ENCODE measurements at places on chromosomes 13 and 19.
A peak's percentile ranks its signal among the peaks of the same experiment; 100 is the strongest.

- peak; percentile 63 for DNase-seq
These were observed 124.2 kb downstream of the TBC1D4 start for GRCh38 chr13:75357576-75358289.

DNA sequence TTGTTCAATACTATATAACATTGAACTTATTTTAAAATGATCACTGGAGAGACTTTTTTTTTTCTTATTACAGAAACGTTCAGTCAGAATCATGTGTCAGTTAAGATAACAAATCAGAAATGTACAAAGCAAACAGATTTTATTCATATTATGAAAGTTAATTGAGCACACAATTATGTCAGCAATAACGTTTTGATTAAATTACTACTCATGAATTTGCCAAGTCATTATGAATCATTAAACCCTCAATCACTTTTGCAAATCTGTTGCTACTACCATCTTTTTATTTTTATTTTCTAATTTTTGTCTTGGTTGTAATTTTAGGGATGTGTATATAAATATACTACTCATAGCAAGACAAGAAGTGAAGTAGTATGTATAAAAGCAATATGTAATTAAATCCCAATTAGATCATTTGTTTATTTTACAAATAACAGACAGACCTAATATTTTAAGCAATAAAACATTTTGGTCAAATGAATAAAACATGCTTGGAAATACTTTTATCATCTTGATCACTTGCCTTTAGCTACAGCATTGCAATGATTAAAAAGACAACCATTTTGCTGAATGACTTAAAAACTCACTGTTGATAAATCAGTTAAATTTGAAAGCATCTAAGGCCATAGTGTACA, 893.4 kb upstream of the MIR17HG start:
- no peak for DNase-seq

DNA sequence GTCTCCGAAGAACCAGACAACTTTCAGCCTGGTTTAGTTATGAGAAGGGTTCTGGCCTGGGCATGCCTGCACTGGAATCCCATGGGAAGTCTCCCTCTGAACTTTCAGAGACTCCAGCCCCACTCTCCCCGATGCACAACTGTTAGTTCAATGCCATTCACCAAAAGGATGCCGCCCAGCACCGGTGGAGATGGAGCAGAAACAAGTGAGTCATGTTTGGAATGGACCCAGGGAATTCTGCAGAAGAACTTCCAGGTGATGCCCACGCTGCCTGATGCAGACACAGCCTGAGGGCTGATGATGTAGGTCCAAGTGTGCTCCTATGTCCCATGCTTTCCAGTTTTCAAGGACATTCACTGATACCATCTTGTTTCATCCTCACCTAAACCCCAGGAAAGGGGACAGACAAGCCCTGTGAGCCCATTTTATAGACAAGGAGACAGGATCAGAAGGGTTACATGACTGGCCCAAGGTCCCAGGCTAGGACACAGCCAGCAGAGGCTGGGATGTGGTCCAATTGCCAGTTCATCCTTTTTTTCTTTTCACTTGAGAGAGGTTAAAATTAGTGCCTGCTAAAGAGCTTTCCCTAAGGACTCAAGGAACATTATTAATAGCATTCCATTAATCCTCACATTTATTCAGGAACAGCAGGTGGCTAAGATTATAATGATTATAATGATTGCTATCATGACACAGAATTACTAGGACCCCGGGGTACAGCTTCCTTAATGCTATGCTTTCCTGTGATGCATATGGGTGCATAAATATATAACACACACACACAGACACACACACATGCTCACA, 39.5 kb downstream of the SIAH3 start:
- no peak for DNase-seq

DNA sequence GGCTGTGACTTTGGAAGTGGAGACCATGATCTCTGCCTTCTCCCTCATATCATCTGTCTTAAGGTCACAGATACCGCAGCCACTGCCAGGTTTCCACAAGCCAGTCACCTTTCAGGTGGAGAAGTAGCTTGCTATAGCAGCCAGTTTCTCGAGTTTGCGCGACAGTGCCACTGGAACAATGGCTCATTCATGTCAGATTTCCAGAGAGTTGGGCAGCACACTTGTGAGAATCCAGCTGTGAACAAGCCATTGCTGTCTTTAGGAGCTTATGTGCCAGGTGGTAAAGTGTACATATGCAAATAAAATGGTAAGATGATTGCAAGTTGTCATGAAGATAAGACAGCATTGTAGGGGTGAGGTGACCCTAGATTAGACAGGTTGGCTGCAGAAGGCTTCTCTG, 22.3 kb downstream of the GARRE1 start:
- no peak for DNase-seq

- peak; percentile 68 for DNase-seq
These were observed at the start of gene GJA3 for GRCh38 chr13:20160306-20161274. Gene GJA3 (minus strand): TSS chr13:20161052. CDS start chr13:20143288, 17,764 bp downstream.

GRCh38 chr19:18541992-18542940, 1.1 kb downstream of the FKBP8 start:
- DNase-seq, result no peak

DNA sequence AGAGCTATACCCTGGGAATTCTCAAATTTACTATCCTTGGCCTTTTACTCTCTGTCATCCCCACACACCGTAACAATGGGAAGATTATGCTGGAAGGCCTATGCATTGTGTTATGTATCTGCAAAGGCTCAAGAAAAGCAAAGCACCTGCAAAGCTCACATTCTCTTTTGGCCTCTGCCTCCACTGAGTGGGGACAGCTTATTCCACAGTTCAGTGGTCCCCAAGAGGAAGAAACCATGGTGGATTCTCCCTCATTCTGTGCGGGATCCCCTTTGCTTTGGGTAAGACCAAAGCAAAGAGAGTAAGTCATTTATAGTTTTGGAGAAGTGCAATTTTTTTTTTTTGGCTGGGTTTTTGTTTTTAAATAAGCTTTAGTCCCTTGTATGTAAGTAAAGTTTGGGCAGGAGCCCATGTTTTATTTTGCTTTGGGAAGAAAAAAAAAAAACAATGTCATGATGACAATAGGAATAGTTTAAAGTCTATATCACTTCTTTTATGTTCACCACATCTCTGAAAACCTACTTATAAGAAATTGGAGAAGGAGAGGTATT, 530.6 kb downstream of the FGF9 start:
- DNase-seq, result no peak

DNA sequence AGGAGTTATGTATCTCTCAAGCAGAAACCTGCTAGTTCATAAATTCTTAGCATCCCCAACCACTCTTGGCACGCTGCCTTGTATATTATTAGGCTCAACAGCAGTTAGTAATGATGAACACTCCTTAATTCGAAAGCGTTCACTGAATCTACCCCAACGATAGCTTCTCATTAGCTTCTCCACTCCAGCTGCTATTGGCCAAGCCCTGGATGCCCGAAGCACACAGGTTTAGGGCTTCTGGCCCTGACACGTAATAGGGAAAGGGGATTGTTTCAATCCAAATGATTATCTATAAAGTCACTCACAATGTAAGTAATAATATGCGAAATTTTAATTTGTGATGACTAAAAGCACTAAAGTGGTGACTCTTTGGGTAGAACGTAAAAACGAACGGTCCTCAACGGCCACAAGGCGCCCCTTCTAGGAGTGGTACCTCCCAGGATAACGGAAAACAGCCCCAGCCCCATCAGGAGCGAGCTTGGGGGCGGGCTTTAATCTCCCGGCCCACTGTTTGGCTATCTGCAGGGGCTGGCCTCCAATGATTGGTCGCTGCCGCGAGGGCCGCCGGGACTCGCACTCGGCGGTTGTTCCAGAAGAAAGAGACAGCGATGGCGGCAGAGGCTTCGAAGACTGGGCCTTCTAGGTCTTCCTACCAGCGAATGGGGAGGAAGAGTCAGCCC, at the start of gene RNF17:
Gene RNF17, plus strand, starts transcription at position 574 of the 680 bp plus-strand sequence. Its CDS starts 35 bp downstream, at position 609.
- no peak for DNase-seq

GRCh38 chr19:51572908-51573307, 1.8 kb downstream of the ZNF175 start:
- DNase-seq, result no peak

DNA sequence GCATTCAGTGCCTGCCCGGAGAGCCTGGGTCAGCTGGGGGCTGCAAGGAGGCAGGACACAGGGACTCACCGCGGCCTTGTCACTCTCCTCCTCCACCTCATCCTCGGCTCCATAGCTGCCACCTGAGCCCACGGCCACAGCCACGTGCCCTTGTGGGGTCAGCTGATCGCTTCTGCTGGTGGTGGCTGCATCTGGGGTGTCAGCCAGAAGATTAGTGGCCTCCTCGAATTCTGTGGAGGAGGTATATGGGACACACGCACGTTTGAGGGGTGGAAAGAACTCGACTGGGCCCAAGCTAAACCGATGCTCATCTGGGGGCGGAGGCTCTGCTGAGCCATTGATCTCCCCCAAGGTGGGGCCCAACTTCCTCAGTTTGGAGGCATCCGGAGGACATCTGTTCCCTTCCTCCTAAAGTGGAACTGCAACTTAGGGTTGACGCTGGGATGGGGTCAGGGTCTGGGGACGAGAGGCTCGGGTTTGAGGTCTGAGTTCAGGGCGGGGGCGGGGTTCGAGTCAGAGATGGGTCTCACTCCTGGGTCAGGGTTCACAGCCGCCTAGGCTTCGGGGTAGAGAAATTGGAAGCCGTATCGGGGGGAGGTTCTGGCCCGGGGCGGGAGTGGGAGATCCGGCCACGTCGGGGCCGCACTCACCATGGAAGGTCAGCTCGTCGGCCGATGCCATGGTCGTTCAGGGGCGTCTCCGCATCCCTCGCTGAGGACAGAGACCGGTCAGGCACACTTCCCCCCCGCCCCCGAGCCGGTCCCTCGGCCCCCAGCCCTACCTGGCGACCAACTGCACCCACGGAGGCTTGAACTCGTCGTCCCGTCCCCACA, 493 bp downstream of the YIPF2 start:
- DNase-seq, result no peak

GRCh38 chr19:14561847-14562351, 10.0 kb downstream of the NDUFB7 start:
- DNase-seq, result peak; percentile 34

- no peak for DNase-seq
These were observed 4.0 kb downstream of the NKPD1 start for GRCh38 chr19:45156751-45157150.

DNA sequence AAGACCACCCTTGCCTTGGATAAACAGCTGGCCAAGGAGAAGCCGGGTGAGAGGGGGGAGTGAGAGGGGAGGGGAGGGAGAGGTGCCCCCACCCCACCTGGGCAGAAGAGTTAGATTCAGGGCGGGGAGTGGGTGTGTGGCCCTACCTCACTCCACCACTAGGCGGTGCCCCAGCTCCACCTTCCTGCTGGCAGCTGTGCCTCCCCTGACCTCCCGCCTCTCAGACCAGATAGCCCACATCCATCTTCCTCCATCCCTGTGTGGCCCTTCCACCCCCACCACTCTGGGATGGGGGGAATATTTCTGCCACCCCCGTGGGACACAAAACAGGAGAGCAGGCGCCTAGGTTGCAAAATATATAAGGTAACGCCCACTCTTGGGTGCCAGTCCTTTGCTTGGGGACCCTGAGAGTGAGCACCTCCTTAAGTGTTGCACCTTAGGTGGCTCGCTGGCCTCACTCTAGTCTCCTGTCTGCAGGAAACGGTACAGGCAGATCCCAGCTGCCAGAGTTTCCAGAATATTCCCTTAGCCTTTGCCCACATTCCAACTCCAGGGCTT, 13.8 kb upstream of the EHD2 start:
- peak; percentile 73 for DNase-seq

- DNase-seq, result no peak
These were observed 25.3 kb upstream of the FBN3 start for GRCh38 chr19:8174706-8175105.

GRCh38 chr13:112144616-112145550, 77.9 kb downstream of the SOX1 start:
- DNase-seq, result no peak

Measured in stimulated activated naive CD8-positive, alpha-beta T cell treated with anti-CD3 and anti-CD28 coated beads, Interleukin-15, Interleukin-2, amounts not matched to agents 100 U/mL and 50 U/mL, for 24 hours (primary cell).